Karpas-422 (cell line): ENCODE measurements at places on chromosomes 7 and 10. TPM values are rescaled to one million over a fixed set of nuclear protein-coding genes. Genes with fewer than 3 reads are reported as not detected.
A peak's percentile ranks its signal among the peaks of the same experiment; 100 is the strongest.

- H3K4me1 ChIP-seq = no peaks in the 10 kb centered on the region
- no peak for DNase-seq
- H3K27me3 ChIP-seq = no peaks in the 10 kb centered on the region
- H3K27ac ChIP-seq = no peak overlapping the region
Observed at GRCh38 chr10:86331861-86332260, 34.7 kb downstream of the GRID1 start.

DNA sequence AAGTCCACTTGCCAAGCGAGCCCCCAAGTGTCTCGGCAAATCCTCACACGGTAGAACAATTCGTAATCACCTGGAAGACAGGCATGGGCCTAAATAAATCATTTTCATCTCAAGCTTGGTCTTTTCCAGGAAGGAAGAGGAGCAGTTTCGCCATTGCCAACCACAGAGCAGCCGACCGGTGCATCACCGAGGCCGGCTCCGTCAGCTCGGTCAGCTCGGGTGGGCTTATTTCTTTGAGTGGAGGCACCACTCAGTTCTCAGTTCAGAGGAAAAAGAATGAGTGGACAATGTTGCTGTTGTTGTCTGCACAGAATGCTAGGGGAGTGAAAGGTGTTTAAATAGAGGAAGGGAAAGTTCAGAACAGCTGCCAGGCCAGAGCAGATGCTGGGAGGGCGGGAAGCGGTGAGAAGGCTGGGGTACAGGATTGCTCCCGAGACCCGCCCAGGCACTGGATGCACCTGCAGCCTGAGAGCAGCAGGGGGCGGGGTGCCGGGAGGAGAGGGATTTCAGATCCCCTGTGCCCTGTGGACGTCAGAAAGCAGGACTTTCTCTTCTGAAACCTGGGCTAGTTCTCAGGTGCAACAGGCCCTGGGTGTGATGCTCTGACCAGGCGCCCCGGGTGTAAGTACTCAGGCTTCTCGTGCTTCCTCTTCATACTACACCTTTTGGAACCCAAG, 17.7 kb upstream of the IGFBP3 start:
- no peak overlapping the region for H3K4me3 ChIP-seq
- no peak overlapping the region for H3K27ac ChIP-seq
- peak; percentile 41 for DNase-seq
- no peaks in the 10 kb centered on the region for H3K27me3 ChIP-seq
- no peaks in the 10 kb centered on the region for H3K36me3 ChIP-seq
- no peaks in the 10 kb centered on the region for H3K4me1 ChIP-seq

DNA sequence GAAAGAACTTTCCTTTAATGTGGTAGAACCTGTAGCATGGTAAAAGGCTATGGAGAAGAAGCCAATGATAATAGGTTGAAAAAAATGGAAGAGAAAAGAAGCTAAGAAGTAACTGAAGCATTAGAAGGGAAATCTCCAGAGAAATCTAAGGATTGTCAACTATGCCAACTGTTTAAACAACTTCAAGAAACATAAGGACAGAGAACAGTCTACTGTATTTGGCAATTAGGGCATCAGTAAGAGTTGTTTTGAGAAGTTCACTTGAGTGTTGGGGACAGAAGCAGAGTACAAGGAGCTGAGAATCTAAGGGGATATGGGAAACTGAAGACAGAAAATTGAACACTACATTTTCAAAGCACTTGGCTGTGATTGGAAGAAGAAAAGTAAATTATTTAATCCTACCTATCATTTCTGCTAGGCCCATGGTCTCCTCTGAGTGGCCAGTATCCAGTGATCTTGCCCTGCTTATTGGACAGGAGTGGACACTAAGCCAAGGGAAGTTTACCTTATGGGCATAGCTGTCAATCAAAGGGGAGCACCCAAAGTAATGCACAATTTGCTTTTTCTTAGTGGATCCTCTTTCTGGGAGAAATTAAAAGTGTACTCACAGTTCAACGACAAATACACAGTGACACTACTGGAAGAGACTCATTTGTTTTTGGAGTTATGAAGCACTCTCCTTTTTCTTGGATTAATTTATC, 56.4 kb upstream of the CCDC71L start:
- no peaks in the 10 kb centered on the region for H3K36me3 ChIP-seq
- no peaks in the 10 kb centered on the region for H3K27me3 ChIP-seq
- no peak for DNase-seq
- H3K4me1 ChIP-seq = peaks cover 15% of the 10 kb centered on the region

- DNase-seq = no peak
- H3K4me3 ChIP-seq = no peak overlapping the region
- H3K27ac ChIP-seq = no peak overlapping the region
Observed at GRCh38 chr10:56035489-56035888, 325.6 kb downstream of the ZWINT start.

DNA sequence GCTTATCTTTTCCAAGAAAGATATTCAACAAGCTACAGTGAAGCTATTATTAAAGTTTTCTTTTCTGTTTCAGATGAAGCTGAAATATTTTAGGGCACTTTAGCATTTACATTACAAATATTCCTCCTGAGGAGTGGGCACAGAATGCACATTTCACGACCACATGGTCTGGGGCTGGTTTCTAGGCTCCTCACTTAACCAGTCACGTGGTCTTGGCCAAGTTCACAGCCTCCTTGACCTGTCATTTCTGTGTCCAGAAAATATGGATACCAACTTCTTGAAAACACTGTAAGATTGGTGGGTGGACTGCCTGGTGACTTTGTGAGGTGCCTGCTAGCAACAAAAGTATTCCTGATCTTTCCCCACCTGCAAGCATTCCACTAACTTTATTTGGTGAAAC, 70.9 kb downstream of the FAM171A1 start:
- no peak overlapping the region for H3K27ac ChIP-seq
- no peaks in the 10 kb centered on the region for H3K36me3 ChIP-seq
- DNase-seq = no peak
- H3K4me1 ChIP-seq = no peaks in the 10 kb centered on the region

- H3K27me3 ChIP-seq = no peaks in the 10 kb centered on the region
- no peaks in the 10 kb centered on the region for H3K36me3 ChIP-seq
- no peak for DNase-seq
- no peak overlapping the region for H3K27ac ChIP-seq
- H3K4me1 ChIP-seq = peaks cover 6% of the 10 kb centered on the region
Observed at GRCh38 chr7:132097550-132098134, 478.6 kb downstream of the PLXNA4 start.

DNA sequence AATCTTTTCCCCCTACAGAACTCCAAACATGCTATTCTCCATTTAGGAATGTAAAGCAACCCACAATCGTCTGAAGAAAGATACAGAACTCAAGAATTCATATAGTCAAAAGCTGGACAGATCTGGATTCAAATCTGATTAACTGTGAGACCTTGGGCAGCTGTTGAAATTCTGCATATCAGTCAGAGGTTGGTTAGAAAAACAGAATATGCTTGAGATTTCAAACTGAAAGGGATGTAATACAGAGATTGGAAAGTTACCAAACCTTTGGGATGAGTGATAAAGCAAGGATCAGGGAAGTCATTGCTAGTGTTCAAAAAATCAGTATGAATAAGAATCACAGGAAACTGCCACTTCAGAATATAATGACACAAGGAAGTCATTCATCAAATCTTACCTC, 406.6 kb downstream of the HTR7 start:
- no peaks in the 10 kb centered on the region for H3K4me1 ChIP-seq
- H3K27ac ChIP-seq = no peak overlapping the region
- no peak overlapping the region for H3K4me3 ChIP-seq
- DNase-seq = no peak
- no peaks in the 10 kb centered on the region for H3K27me3 ChIP-seq
- H3K36me3 ChIP-seq = no peaks in the 10 kb centered on the region

- H3K36me3 ChIP-seq = no peaks in the 10 kb centered on the region
- no peak overlapping the region for H3K4me3 ChIP-seq
- no peaks in the 10 kb centered on the region for H3K4me1 ChIP-seq
- H3K27me3 ChIP-seq = no peaks in the 10 kb centered on the region
- no peak overlapping the region for H3K27ac ChIP-seq
Observed at GRCh38 chr7:139596626-139597025, 73.1 kb downstream of the CLEC2L start.

SEMA4G gene
- not detected in 2 replicates for total RNA-seq

PTPRN2 gene
- total RNA-seq = 0.87 and 1.7 TPM in 2 replicates

RASA4B gene
- 2.4 and 5.6 TPM in 2 replicates for total RNA-seq

CLCN1 gene
- total RNA-seq = not detected in 2 replicates

SLC13A4 gene
- total RNA-seq = not detected in 2 replicates

VPS37D gene
- not detected in 2 replicates for total RNA-seq
